ENCODE measurements at places on chromosomes 1 and 21. TPM values are rescaled to one million over a fixed set of nuclear protein-coding genes. Genes with fewer than 3 reads are reported as not detected.

YTHDF2 gene
- 58.7 TPM for polyA plus RNA-seq

EXTL1 gene
- 0.09 TPM for polyA plus RNA-seq

LPGAT1 gene
- 10.3 TPM for polyA plus RNA-seq

IGSF9 gene
- 0.31 TPM for polyA plus RNA-seq
